Activated T-helper 9 cell treated with anti-CD3 and anti-CD28 coated beads, Interleukin-2, amount 50 U/mL, for 16 hours (primary cell): ENCODE measurements at places on chromosomes 11 and 22.
A peak's percentile ranks its signal among the peaks of the same experiment; 100 is the strongest.

- no peak for DNase-seq
Observed at GRCh38 chr11:121968638-121969037, 147.4 kb downstream of the BLID start.

- DNase-seq, result no peak
Observed at GRCh38 chr11:79661373-79661772, 220.5 kb upstream of the TENM4 start.

DNA sequence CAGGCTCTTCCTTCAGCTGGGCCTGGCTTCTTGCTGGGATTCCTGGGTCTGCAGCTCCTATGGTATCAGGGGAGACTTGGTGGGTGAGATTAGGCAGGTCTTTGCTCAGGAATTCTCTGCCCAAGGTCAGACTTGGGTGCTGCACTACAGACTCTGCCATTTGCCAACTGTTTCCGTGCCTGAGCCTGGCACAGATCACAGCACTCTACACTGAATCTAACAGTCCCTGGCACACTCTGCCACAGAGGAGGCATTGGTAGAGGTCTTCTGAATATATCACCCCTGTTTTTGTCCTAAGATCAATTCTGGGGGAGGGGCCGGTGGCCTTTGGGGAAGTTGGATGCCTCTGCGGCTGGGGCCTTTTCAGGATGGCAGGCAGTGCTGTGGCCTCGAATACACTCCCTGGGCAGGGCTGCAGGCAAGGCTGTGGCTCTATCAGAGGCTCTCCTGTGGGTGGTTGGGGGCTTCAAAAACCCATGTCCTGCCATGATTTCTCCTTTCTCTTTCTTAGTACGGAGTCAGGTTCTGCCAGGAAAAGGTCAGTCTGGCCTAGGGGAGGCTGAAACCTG lies 115.0 kb upstream of the NARS2 start:
- DNase-seq, result no peak

GRCh38 chr22:42410708-42411107 lies 21.5 kb downstream of the NFAM1 start:
- no peak for DNase-seq

GRCh38 chr11:121575250-121575962 lies 122.6 kb upstream of the SORL1-AS1 start:
- no peak for DNase-seq

DNA sequence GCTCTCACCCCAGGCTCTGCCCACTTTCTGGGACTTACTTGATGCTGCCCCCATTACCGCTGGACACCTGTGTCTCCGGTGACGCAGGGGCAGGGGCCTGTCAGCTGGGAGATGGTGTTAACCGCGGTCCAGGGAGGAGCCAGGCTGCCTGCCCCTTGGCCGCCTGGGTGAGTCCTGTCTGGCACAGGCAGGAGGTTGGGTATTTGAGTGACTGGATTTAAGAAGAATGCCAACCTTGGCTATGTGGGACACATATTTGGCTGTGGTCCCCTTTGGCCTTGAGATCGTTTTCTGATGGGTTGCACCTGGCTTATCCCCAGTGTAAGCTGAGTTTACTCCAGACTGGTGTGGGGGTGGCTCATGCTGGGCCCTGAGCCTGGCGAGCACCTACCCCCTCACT lies 2.5 kb downstream of the MUC6 start:
- DNase-seq, result no peak

GRCh38 chr11:15988016-15988550 lies 368.3 kb downstream of the SOX6 start:
- DNase-seq, result no peak

- DNase-seq, result no peak
Observed at GRCh38 chr11:16001899-16002426, 354.4 kb downstream of the SOX6 start.

DNA sequence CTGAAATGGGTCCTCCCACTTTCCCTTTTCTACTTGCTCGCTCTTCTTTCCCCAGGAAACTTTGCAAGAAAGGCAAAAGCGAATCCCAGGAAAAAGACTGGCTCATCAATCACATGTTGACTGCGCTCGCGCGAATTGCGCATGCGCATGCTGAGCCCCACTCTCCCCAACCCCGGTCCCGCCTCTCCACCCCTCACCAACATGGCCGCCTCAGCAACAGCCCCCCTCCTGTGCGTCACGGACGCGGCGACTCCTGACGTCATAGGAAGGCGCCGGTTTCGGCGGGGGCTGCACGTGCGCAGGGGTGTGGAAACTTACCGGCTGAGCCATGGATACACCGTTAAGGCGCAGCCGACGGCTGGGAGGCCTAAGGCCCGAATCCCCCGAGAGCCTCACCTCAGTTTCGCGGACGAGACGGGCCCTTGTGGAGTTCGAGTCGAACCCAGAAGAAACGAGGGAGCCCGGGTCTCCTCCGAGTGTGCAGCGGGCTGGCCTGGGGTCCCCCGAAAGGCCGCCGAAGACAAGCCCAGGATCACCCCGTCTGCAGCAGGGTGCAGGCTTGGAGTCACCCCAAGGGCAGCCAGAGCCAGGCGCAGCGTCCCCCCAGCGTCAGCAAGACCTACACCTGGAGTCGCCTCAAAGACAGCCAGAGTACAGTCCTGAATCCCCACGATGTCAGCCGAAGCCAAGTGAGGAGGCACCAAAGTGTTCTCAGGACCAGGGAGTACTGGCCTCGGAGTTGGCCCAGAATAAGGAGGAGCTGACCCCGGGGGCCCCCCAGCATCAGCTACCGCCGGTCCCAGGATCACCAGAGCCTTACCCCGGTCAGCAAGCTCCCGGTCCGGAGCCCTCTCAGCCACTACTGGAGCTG lies at the start of gene CCDC86:
CCDC86 (plus strand) TSS at position 317 of the 871 bp plus-strand sequence; CDS start at position 329, 12 bp downstream.
- peak; percentile 98 for DNase-seq

- DNase-seq, result no peak
Observed at GRCh38 chr11:43765194-43765593, 84.7 kb downstream of the HSD17B12 start.

- DNase-seq, result no peak
Observed at GRCh38 chr11:92455210-92455790, 230.7 kb downstream of the FAT3 start.

DNA sequence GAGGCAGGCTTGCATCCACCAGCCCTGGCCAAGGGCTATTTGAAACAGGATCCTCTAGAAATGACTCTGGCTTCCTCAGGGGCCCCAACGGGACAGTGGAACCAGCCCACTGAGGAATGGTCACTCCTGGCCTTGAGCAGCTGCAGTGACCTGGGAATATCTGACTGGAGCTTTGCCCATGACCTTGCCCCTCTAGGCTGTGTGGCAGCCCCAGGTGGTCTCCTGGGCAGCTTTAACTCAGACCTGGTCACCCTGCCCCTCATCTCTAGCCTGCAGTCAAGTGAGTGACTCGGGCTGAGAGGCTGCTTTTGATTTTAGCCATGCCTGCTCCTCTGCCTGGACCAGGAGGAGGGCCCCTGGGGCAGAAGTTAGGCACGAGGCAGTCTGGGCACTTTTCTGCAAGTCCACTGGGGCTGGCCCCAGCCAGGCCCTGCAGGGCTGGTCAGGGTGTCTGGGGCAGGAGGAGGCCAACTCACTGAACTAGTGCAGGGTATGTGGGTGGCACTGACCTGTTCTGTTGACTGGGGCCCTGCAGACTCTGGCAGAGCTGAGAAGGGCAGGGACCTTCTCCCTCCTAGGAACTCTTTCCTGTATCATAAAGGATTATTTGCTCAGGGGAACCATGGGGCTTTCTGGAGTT lies 13.3 kb downstream of the IL10RA start:
- no peak for DNase-seq

GRCh38 chr11:97498891-97499290 lies 1109.1 kb downstream of the JRKL start:
- no peak for DNase-seq

GRCh38 chr22:38402204-38402603 lies 52.8 kb downstream of the KCNJ4 start:
- no peak for DNase-seq

- no peak for DNase-seq
Observed at GRCh38 chr11:65215441-65216076, 33.8 kb downstream of the CAPN1 start.

- no peak for DNase-seq
Observed at GRCh38 chr11:23711981-23712380, 784.9 kb upstream of the LUZP2 start.

GRCh38 chr22:48417225-48418070 lies 1410.2 kb downstream of the BRD1 start:
- no peak for DNase-seq

DNA sequence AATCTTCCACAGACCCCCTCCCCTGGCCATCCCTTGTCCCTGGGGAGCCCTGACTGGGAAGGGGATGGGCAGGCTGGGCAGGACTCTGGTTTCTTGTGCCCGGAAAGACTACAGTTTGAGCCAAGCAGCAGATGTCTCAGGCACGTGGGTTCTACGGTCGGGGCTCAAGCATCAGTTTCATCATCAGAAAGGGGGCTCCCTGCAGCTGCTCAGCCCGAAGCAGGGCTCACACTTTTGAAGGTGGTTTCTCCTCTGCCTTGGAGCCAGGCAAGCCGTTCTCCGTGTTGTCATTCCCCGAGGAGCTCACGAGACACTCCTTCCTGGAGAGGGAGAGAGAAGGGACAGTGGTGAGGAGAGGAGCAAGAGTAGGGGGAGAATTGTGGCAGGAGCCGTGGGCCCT lies 15.8 kb downstream of the SCN4B start:
- DNase-seq, result no peak

- no peak for DNase-seq
Observed at GRCh38 chr11:33716243-33716642, 15.6 kb upstream of the C11orf91 start.

DNA sequence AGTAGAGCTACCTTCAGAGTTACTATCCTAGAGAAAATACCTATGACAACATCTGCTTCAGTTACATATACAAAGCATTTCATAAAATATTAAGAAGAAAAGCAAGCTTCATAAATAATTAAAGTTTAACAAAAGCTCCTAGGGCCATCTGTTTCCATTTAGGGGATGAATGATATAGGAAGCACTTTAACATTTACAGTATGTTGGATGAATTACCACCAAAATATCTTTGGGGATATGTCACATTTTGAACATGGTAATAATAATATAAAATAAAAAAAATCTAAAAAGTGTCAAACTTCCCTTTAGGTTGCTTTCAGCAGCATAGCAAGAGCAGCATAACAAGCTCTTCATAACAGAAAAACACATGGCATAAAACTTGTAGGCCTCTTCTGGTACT lies 104.6 kb downstream of the ATG16L2 start:
- DNase-seq, result no peak
